ENCODE measurements at places on chromosomes 7 and 10. TPM values are rescaled to one million over a fixed set of nuclear protein-coding genes. Genes with fewer than 3 reads are reported as not detected.

GRCh38 chr7:3616306-3616705 lies 315.3 kb downstream of the SDK1 start:
- no peak for DNase-seq

DNA sequence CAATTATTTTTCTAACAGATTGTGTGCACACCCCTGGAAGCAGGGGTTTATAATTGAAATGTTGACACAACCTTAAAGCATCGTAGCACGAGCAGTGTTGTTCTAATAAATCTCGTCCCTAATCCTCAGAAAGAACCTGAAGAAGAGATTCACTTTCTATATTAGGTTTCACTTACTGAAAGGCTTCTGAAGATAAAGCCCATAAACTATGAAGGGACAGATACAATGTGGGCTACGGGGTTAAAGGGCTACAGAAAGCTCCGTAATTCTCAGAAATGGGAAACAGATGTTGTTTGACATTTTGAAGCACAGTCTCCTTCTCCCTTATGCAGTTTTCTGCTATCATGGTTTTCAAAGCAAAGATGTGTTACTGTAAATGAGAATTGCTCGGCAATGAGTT lies 479.6 kb downstream of the GATA3 start:
- DNase-seq, result peak; percentile 26

The ZCCHC24 gene
- 36.7 TPM for total RNA-seq

The INA gene
- 1.3 TPM for total RNA-seq

DNA sequence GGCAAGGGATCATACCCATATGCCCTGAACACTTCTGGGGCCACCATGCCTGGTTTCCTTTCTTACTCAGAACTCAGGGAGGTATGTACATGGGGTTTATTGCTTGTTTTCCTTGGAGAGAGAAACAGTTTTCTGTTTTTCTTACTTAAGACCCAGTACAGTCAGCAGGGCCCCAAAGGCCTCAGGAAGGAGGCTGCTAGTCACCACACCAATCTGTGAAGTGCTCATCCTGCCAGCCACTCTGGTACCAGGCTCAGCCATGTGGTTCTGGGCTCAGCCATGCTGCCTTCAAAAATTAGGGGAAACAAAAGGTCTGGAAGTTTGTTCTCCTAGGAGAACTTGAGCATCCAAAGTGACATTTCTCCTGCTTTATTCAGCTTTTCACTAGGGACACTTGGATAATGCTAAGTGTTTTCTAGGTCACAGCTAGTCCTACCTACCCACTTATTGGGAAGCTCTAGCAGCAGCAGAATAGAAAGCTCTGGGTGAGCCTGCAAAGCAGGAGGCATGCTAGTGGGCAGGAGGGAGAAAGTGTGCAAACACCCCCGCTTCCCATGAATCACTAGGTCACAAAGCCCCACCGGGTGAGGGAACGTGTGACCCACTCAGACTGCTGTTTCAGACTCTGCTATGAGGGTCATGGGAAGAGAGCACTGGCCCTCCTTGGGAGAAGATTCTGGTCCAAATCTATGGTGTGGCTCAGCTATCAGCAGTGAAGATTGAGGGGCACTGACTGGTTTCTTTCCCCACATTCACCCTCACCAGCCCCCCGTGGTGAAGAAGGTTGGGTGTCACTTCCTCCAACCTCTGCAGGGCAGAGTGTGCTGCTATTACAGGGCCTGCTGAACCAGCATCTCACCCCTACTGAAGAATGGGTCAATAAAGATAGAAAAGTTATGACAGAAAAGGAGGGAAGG lies 23.9 kb downstream of the NUDCD3 start:
- peak; percentile 52 for DNase-seq

- no peak for DNase-seq
Measured at GRCh38 chr7:155935005-155935557, 122.8 kb upstream of the SHH start.

The ADAM8 gene
- total RNA-seq, result 7.8 TPM

DNA sequence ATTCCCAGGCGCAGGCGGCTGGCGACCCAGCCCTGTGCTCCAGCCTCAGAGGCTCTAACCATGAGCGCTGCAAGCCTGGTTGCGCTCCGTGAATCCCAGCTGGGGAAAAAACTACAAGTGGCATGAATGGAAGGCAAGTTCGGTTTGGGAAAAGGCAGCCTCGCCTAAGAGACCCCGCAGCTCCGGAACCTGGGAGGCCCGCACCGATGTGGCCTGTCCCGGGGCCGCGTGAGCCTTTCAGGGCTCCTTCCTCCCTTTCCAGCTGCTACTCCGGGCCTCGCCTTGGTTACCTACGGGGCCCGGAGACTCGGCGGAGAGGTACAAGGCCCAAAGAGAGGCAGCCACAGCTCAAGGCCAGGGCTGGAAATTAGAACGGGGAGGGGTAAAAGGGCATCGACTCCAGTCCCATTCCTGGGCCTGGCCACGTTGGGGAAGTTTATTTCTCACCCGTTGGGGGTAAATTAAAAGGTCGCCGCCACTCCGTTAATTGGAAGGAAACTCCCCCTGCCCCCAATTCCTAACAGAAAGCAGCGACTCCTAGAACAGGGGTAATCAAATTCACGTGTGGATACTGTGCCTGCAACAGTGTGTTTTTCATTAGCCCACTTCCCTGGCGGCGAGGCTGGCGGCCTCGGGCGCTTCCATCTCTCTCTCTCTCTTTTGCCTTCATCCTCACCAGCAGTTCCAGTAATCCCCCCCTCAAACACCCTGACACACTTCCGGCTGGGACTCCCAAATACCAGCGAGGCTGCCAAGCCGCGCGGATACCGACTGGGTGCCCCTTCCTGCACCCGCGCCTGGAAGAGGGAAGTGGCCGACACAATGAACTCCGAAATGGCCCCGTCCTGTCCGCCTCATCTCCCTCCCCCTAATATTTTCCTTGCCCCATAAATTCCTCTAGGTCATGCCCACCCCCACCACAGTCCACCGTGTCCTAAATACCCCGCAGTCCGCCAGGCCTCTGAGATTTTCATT lies 1.5 kb upstream of the HOXA9 start:
- DNase-seq, result peak; percentile 80

- no peak for DNase-seq
Measured at GRCh38 chr10:37654466-37654865, 202.9 kb downstream of the ZNF248 start.

DNA sequence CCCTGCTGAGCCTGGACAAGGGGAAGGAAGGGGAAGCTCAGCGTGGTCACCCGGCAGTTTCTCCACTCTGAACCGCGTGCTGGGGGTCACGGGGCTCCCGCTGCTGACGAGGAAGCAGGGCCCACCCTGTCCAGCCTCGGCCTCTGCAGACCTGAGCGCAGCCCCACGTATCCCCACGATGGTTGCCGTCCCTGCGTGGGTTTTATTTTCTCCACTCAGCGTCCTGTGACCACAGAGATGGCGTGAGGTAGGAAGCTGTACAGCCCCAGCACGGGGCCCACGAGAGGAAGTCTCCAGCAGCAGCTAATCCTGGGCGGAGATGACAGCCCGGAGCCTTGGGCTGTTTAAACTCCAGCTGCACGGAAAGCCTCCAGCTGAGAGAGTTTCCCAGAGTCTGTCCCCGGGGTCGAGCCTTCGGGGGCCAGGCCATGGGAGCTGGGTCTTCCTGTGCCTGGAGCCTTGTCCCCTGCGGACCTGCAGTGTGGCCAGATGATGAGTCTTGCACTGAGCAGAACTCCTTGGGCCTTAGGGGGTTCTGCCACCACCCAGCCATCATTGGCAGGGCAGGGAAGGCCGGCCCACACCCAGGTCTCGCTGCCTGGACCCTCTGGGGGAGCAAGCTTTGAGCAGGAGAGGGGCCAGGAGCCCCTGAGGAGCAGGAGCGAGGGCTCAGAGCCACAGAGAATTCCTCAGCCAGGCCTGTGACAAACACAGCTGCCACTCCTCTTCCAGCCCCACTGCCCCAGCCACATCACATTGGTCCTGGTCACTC lies 72.8 kb upstream of the FAM20C start:
- peak; percentile 67 for DNase-seq

GRCh38 chr10:42864575-42864974 lies 82.0 kb downstream of the BMS1 start:
- DNase-seq, result peak; percentile 10

DNA sequence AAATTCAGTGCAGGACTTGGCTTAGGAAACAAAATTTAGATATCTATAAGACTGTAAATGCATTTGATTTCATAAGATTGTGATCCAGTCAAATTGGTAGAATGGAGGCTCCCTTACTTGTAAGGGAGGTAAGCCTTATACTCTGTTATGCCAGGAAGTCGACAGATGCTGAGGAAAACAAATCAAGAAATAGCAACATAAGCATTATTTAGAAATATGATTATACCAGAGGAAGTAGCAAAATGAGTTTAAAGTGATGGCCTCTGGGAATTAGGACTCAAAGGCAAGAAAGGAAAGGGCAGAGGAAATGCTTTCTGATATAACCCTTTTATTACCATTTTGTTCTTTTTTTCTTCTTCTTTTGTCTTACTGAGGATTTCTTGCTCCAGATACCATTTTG lies 40.5 kb upstream of the MTPAP start:
- DNase-seq, result no peak

The NEUROG3 gene
- not detected for total RNA-seq

GRCh38 chr10:124558339-124559321 lies 97.0 kb downstream of the LHPP start:
- DNase-seq, result peak; percentile 17

- no peak for DNase-seq
Measured at GRCh38 chr7:55517191-55517633, 55.1 kb downstream of the VOPP1 start.

DNA sequence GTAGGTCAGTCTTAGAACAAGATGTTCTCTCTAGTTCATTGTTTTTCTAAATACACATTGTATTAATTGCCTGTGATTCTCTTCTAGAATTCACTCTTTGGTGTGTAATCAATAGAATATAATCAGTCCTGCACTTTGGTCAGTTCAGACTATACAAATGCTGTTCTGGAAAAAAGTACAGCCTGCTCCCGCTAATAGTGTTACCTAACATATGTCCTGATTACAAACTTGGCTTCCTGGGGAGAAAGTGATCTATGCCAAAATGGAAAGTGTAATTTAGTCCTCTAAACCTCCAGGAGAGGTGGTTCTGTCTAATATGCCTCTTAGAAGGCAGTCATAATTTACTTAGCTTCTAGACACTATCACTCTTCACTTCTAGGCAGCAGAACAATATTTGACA lies 215.5 kb downstream of the SEMA3D start:
- DNase-seq, result no peak

The KCNMA1 gene
- total RNA-seq, result 36.7 TPM

- DNase-seq, result no peak
Measured at GRCh38 chr7:137981668-137982067, 20.2 kb downstream of the CREB3L2 start.

DNA sequence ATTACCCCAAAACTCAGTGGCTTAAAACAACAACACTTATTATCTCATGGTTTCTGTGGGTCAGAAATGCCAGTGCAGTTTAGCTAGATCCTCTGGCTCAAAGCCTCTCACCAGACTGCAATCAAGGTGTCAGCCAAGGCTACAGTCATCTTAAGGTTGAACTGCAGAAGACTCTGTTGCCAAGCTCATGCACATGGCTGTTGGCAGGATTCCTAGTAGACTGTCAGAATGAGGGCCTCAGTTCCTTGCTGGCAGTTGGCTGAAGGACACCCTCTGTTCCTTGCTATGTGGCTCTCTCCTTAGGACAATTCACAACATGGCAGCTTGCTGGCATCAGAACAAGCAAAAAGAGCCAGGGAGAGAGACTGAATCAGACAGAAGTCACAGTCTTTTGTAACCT lies 34.7 kb downstream of the TOMM7 start:
- DNase-seq, result no peak

The MARVELD1 gene
- total RNA-seq, result 58.9 TPM

The HTR5A gene
- not detected for total RNA-seq

DNA sequence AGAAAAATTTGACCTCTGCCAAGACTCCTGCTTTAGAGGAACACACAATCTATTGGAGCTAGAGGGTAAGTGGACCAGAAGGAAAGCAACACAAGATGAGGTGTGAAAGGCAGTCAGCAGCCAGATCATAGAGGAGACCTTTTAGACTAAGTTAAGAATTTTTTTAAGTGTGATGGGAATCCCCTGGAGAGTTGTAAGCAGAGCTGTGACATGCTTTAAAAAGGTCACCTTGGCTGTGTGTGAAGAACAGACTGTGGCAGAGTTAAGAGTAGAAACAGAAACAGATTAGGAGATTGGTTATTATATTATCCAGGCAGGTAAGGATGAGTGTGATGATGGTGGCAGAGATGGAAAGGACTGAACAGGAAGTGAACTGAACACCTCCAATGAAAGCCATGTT lies 23.5 kb downstream of the CPEB3 start:
- DNase-seq, result peak; percentile 4

The BAMBI gene
- total RNA-seq, result 25.9 TPM

The UCN3 gene
- total RNA-seq, result not detected

DNA sequence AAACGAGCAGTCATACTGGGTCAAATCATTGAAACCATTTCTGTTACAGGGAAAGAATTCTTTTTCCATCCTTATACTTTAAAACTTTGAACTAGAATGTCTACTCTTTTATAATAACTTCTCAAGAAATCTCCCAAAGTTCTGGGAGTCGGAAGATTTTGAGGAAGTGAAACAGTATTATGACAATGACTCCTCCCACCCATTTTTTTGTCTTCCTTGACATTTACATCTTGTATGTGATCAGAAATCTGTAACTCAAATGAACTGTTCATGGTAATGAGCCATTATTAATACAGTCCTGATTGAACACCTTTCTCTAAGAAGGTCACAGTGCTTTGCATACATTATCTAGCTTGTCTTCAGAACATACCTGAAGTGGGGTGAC lies 227.4 kb downstream of the CELF2 start:
- no peak for DNase-seq

The CASP7 gene
- 35.4 TPM for total RNA-seq

The GALNT17 gene
- total RNA-seq, result not detected

The CALHM3 gene
- under 0.01 TPM for total RNA-seq

GRCh38 chr7:49580761-49581160 lies 192.7 kb upstream of the VWC2 start:
- DNase-seq, result no peak

DNA sequence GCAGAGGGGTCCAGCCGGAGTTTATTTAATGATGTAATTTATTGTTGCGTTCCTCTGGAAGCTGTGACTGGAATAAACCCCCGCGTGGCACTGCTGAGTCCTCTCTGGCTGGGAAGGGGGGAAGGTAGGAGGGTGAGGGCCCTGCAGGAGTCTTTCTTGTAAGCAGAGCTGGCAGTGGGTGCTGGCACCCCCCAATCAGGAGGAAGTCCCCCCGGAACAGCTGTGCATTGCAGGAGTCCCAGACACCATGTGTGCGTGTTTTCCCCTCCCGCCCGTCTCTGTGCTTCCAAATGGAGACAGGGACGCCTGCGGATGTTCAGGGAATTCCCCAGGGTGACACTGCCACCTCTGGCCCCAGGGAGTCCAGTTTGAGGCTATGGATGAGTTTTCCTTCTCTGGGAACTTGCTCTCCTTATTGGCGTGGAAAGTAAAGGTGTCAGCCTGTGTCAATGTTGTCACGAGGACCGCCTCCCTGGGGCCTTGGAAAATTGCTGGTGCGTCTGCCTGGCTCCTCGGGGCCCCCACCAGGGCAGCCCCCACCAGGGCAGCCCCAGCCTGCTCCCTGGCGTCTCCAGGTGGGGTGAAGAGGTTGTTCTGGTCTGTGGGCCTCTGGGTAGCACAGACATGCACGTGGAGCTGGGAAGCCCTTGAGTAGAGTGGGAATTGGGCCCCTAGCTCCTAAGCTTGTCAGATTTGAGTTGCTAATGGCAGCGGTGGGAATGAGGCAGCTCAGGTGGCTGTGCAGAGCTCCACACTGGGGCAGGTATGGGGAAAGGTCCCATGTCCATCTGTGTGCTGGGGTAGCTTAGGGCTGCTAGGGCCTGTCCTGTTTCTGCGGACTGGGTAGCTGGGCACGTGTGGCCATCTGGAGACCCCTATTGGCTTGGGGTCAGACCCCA lies 2.7 kb downstream of the FZD9 start:
- no peak for DNase-seq

The TFR2 gene
- 0.43 TPM for total RNA-seq
